Effector memory CD8-positive, alpha-beta T cell (primary cell): ENCODE measurements at places on chromosomes 12 and 14.

DNA sequence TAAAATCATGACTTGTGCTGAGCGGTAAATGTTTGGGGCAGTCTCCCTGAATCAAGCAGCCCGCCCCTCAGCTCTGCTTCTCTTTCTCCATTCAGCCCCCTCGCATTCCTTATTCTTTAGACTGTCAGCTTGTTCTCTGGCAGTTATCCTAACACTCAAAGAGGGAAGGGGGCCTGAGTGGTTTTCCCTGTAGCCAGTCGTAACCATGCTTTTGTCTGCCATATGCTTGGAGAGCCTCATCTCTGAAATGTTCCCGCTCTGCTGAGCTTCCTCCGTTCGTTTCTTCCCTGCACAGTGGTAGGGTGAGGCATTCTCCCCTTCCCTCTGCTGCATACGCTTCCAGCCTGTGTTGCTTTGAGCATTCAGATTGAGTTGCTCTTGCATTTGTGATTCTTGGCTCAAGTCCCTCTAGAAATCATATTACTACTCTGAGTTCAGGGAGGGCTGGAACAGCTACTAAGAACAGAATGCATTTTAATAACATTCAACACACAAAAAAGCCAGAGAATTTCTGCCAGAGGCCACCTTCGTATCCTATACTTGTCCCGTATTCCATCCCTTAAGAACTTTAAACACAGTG is 119.7 kb downstream of the FBXL14 start:
- peaks cover 6% of the 10 kb centered on the region for H3K4me1 ChIP-seq
- peaks cover 6% of the 10 kb centered on the region for H3K36me3 ChIP-seq

DNA sequence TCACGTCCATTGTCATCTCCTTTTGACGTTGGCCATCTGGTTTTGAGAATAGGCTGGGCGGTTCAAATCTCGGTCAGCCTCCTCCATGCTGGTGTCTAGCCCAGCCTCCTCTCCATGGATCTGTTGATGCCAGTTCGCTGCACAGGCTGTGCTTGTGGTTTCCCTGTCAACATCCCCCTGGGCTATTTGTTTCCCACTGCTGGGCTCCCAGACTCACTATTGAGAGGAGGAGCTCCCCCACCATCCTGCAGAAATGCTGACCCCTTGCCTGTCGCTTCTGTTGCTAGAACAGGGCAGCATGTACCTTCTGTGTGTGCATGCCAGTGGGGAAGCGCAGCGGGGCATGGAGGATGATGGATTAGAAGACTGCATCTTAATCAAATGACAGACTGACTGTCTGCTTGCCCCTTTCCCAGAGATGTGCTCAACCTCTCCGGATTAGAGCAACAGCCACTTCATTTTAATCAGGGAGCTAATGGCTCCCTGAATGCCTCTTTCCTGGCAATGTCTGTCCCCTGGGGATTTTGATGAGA is 170.5 kb downstream of the TSPAN9 start:
- H3K4me1 ChIP-seq: peaks cover 9% of the 10 kb centered on the region
- H3K27me3 ChIP-seq: peaks cover 38% of the 10 kb centered on the region
- DNase-seq: no peak
- H3K36me3 ChIP-seq: no peaks in the 10 kb centered on the region

GRCh38 chr14:100084591-100084990 is 19.4 kb downstream of the EVL start:
- no peak for DNase-seq
- no peaks in the 10 kb centered on the region for H3K27me3 ChIP-seq
- peak overlapping the region; percentile 5 for H3K4me3 ChIP-seq
- peaks cover 61% of the 10 kb centered on the region for H3K4me1 ChIP-seq
- H3K27ac ChIP-seq: peak overlapping the region; percentile 95

- peaks cover 10% of the 10 kb centered on the region for H3K36me3 ChIP-seq
- H3K27ac ChIP-seq: peak overlapping the region; percentile 88
- no peak for DNase-seq
- H3K4me1 ChIP-seq: peaks cover 49% of the 10 kb centered on the region
These were observed 374.4 kb downstream of the DPF3 start for GRCh38 chr14:72519543-72519942.

GRCh38 chr12:129339336-129339735 is 486.1 kb downstream of the GLT1D1 start:
- no peak overlapping the region for H3K27ac ChIP-seq
- no peak overlapping the region for H3K4me3 ChIP-seq
- no peaks in the 10 kb centered on the region for H3K36me3 ChIP-seq
- H3K4me1 ChIP-seq: no peaks in the 10 kb centered on the region
- no peaks in the 10 kb centered on the region for H3K27me3 ChIP-seq

GRCh38 chr12:110666892-110667291 is 22.0 kb downstream of the HVCN1 start:
- no peak overlapping the region for H3K4me3 ChIP-seq
- no peak overlapping the region for H3K27ac ChIP-seq
- peaks cover 27% of the 10 kb centered on the region for H3K4me1 ChIP-seq
- H3K36me3 ChIP-seq: peaks cover 3% of the 10 kb centered on the region
- no peak for DNase-seq
- H3K27me3 ChIP-seq: no peaks in the 10 kb centered on the region

DNA sequence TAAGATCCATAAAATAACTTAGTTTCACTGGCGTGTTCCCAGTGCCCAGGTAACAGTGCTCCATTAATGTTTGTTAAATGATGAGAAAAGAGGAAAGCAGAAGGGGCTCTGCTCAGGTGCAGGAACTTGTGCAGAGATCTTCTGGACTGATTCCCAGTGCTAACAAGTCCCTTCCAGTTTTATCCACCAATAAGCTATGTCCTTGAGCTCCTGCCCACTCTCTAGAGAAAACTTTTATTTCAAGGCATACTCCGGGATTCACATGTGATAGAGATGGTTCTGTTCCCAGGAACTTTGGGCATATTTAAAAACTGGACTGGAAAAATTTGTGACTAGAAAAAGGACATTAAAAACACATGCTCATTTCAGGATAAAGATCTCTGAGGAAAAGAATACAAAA is 1.9 kb downstream of the GYS2 start:
- no peak overlapping the region for H3K4me3 ChIP-seq
- no peaks in the 10 kb centered on the region for H3K36me3 ChIP-seq
- H3K4me1 ChIP-seq: no peaks in the 10 kb centered on the region
- no peak for DNase-seq

DNA sequence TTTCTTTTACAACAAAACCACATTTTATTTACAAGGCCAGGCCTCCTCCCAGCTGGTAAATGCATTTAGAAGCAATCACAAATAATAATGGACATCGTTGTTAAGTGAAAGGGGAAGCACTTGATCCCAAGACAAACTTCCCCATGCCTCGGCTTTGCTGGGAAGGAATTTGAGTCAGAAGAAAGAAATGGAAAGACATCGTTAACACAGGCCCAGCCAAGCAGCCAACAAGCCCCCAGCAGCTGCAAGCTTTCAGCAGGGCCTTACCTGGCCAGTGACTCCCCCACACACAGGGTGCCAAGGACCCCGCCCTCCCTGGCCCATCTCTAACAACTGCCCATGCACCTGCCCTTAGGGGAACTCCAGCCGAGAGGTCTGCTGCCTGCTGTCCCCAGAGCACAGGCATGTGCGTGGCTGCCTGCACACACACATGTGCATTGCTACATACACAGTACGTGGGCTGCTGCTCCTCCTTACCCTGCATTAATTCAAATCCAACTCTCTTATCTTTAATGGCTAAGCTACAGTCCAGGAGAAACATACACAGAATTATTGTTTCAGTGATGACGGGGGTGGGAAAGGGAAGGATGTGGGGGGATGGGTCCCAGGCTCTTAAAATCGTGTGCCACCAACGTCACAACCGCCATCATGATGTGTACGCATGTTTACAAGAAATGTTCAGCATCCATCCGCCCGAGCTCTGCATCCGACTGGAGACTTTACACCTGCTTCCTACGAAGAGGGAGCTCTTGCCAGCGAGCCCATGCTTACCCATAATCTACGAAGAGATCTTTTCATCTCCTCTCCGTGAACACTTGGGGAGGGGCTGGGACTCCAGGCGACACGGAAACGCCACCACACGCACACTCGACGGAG is 9.8 kb downstream of the BCL11B start:
- H3K4me3 ChIP-seq: peak overlapping the region; percentile 99
- no peaks in the 10 kb centered on the region for H3K27me3 ChIP-seq
- H3K4me1 ChIP-seq: peaks cover 84% of the 10 kb centered on the region
- peak; percentile 77 for DNase-seq
- H3K27ac ChIP-seq: peak overlapping the region; percentile 98
- peaks cover 98% of the 10 kb centered on the region for H3K36me3 ChIP-seq

- no peaks in the 10 kb centered on the region for H3K36me3 ChIP-seq
- H3K27ac ChIP-seq: no peak overlapping the region
- no peak for DNase-seq
- no peak overlapping the region for H3K4me3 ChIP-seq
- no peaks in the 10 kb centered on the region for H3K27me3 ChIP-seq
These were observed 364.1 kb downstream of the PCNX1 start for GRCh38 chr14:71271166-71271945.

GRCh38 chr12:95553197-95553943 is 2.1 kb upstream of the USP44 start:
- peak overlapping the region; percentile 26 for H3K4me3 ChIP-seq
- no peaks in the 10 kb centered on the region for H3K27me3 ChIP-seq
- H3K27ac ChIP-seq: no peak overlapping the region
- no peak for DNase-seq
- peaks cover 4% of the 10 kb centered on the region for H3K36me3 ChIP-seq

- H3K36me3 ChIP-seq: no peaks in the 10 kb centered on the region
- no peaks in the 10 kb centered on the region for H3K4me1 ChIP-seq
- no peak for DNase-seq
- no peaks in the 10 kb centered on the region for H3K27me3 ChIP-seq
- H3K27ac ChIP-seq: no peak overlapping the region
These were observed 49.7 kb downstream of the FAM222A start for GRCh38 chr12:109763201-109763841.

- no peaks in the 10 kb centered on the region for H3K4me1 ChIP-seq
- H3K4me3 ChIP-seq: no peak overlapping the region
- no peaks in the 10 kb centered on the region for H3K27me3 ChIP-seq
- no peak for DNase-seq
- H3K27ac ChIP-seq: no peak overlapping the region
These were observed 276.6 kb upstream of the NAV3 start for GRCh38 chr12:77553976-77554619.

- peak overlapping the region; percentile 93 for H3K27ac ChIP-seq
- no peak for DNase-seq
- H3K36me3 ChIP-seq: peaks cover 19% of the 10 kb centered on the region
- peak overlapping the region; percentile 86 for H3K4me3 ChIP-seq
- H3K27me3 ChIP-seq: no peaks in the 10 kb centered on the region
- peaks cover 22% of the 10 kb centered on the region for H3K4me1 ChIP-seq
These were observed 1.6 kb downstream of the TRAFD1 start for GRCh38 chr12:112126911-112127310.

GRCh38 chr12:126567016-126567415 is 1501.8 kb downstream of the AACS start:
- no peak for DNase-seq
- no peak overlapping the region for H3K4me3 ChIP-seq
- H3K36me3 ChIP-seq: no peaks in the 10 kb centered on the region
- H3K27me3 ChIP-seq: peaks cover 10% of the 10 kb centered on the region

GRCh38 chr12:92930421-92930820 is 1.3 kb upstream of the EEA1 start:
- peak overlapping the region; percentile 83 for H3K4me3 ChIP-seq
- H3K36me3 ChIP-seq: peaks cover 9% of the 10 kb centered on the region
- peaks cover 18% of the 10 kb centered on the region for H3K4me1 ChIP-seq
- DNase-seq: no peak
- no peaks in the 10 kb centered on the region for H3K27me3 ChIP-seq

GRCh38 chr12:58425481-58426392 is 484.4 kb downstream of the ATP23 start:
- no peak overlapping the region for H3K4me3 ChIP-seq
- no peak for DNase-seq
- no peaks in the 10 kb centered on the region for H3K27me3 ChIP-seq
- H3K27ac ChIP-seq: no peak overlapping the region
- H3K36me3 ChIP-seq: no peaks in the 10 kb centered on the region

DNA sequence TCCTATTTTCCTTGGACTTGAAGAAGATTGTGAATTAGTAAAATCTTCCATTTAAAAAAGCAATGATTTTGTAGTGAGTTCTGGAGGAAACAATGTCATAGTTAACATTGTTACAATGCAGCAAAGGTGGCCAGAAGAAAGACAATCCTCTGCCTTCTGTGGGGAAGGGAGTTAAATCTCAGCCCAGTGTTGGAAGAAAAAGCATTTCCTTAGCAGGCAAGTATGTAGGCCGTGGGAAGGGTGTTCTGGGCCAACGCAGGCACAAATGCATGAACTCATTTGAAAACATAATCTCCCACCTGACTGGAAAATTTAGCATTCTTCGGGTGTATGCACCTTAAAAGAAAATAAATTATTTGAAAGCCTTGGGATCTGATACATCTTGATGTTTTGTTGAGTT is 258.6 kb downstream of the ADAMTS20 start:
- H3K27me3 ChIP-seq: no peaks in the 10 kb centered on the region
- no peak for DNase-seq
- no peak overlapping the region for H3K4me3 ChIP-seq

- no peak for DNase-seq
- H3K4me3 ChIP-seq: no peak overlapping the region
- H3K4me1 ChIP-seq: peaks cover 4% of the 10 kb centered on the region
- H3K27me3 ChIP-seq: no peaks in the 10 kb centered on the region
- no peak overlapping the region for H3K27ac ChIP-seq
These were observed 91.9 kb downstream of the KIF26A start for GRCh38 chr14:104230119-104230815.

DNA sequence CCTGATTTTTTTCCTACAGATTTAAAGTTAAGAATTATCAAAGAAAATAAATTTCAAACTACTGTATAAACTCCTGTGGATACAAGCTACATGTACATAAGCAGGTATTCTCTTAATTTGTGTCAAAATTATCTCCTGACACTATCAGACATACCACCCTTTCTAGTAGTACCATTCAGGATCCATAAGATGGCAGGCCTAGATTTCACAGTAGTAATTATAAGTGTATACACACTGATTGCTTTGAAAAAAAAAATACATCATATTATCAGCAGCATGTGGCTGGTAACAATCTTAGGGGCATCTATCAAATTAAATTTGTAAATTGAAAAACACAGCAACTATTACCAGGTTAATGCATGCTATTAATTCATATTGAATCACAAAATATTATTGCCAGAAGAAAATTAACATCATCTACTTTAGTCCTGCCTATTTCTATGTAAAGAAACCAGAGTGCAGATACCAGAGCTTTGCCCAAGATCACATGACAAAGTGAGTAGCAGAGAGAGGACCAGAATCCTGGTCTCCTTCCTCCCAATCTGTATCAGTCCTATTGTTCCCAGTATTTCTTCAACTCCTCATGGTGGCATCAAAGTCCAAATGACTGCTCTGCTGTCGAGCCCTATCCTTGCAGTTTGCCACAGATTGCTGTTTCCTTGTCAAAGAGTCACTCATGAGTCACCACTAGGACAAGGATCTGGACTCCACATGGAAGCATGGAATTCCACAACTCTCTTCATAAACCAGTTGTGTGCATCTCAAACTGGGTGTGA is 27.7 kb upstream of the CALM1 start:
- no peaks in the 10 kb centered on the region for H3K36me3 ChIP-seq
- no peaks in the 10 kb centered on the region for H3K4me1 ChIP-seq
- H3K4me3 ChIP-seq: no peak overlapping the region
- H3K27ac ChIP-seq: no peak overlapping the region
- H3K27me3 ChIP-seq: no peaks in the 10 kb centered on the region

- H3K4me3 ChIP-seq: no peak overlapping the region
- H3K36me3 ChIP-seq: no peaks in the 10 kb centered on the region
- H3K27ac ChIP-seq: no peak overlapping the region
- no peaks in the 10 kb centered on the region for H3K27me3 ChIP-seq
- H3K4me1 ChIP-seq: no peaks in the 10 kb centered on the region
- no peak for DNase-seq
These were observed 319.8 kb downstream of the CEP128 start for GRCh38 chr14:80621701-80622100.
